ENCODE measurements at places on chromosomes 1 and 21. TPM values are rescaled to one million over a fixed set of nuclear protein-coding genes. Genes with fewer than 3 reads are reported as not detected.
A peak's percentile ranks its signal among the peaks of the same experiment; 100 is the strongest.

GRCh38 chr1:48061162-48062136 is 64.3 kb upstream of the TRABD2B start:
- DNase-seq, result peak; percentile 81

GRCh38 chr1:24586970-24587820 is 31.3 kb downstream of the NCMAP start:
- peak; percentile 80 for DNase-seq

GRCh38 chr1:206859082-206859521 is 6.3 kb upstream of the IL20 start:
- no peak for DNase-seq

- DNase-seq, result no peak
Observed at GRCh38 chr1:172408958-172409357, 11.5 kb upstream of the C1orf105 start.

GRCh38 chr1:21397813-21398188 is 42.1 kb upstream of the NBPF3 start:
- no peak for DNase-seq

- DNase-seq, result no peak
Observed at GRCh38 chr1:184800876-184801275, 46.2 kb upstream of the EDEM3 start.

DNA sequence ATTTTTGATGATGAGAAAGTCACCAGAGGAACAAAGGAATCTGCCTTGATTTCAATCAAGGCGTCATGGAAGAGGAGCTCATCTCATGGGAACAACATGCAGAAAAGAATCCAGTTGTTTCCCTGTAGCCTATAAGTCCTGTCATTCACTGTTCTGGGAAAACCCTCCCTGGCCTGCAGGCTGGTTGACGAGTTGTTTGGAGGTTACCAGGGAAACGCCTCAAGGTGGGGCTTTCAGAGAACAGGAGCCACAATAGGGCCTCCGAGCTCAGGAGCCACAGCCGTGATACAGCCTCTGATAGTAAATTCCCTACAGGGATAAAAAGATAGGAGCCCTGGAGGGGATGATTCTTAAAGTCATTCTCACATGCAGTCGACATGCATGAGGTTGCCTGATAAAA is 135.2 kb downstream of the PSMG1 start:
- peak; percentile 85 for DNase-seq

- peak; percentile 18 for DNase-seq
Observed at GRCh38 chr1:20981915-20982314, 194.8 kb downstream of the EIF4G3 start.

DNA sequence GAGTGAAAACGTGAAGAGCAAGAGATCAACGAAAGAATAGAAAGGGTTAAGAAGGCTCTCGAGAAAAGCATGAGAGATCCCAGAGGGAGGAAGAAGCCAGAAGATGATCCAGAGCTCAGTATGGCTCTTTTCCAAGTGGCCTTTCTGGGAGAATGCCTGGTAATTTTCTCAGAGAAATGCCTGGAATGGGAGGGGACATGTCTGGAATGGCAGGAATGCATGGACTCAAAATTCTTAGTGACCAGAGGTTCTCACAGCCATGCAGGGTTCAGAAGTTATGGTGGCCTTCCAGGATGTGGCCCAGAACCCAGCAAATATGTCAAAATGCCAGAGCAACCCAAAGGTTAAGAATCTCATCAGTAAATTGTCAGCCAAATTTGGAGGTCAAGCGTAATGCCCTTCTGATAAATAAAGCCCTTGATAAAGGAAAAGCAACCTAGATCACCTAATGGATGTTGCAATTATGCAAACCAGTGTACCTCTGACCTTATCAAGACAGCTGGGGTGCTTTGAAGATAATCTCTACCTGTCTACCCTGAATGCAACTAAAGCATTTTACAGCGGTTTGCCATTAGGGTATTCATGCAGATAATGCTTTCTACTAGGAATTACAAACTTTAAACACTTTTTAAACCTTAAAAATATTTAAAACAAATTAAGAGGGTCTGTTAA is 53.1 kb downstream of the NBPF6 start:
- DNase-seq, result no peak

GRCh38 chr1:31651766-31652165 is 7.1 kb upstream of the PEF1 start:
- no peak for DNase-seq

DNA sequence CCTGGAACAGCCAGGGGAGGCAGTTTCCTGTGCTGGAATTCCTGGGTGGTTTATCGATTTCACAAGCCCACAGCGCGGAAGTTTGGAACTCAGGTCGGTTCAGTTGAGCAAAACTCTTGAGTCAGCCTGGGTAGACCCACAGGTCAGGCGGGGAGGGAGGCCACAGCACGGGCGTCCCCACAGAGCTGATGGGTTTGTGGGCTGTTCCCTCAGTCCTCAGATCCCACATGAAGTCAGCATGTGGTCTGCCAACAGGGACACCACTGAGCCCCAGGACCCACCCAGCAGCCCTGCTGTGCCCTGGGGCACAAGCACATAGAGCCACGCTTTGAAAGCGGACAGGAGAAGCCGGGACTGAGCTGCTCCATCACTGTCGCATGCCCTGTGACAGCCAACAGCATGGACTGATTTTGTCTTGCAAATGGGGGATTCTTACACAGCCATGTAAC is 17.4 kb downstream of the BMP8A start:
- DNase-seq, result no peak

GRCh38 chr1:143699115-143699514 is 272.7 kb downstream of the FAM72C start:
- DNase-seq, result no peak

LMOD1 gene
- 8.7 TPM for total RNA-seq

KCNJ10 gene
- total RNA-seq, result not detected

Data from hepatocyte (in vitro differentiated cells).